ENCODE measurements at places on chromosomes 16 and 17.

GRCh38 chr16:31187808-31188189 is 7.9 kb downstream of the FUS start:
- peaks cover 92% of the 10 kb centered on the region for H3K4me1 ChIP-seq
- H3K4me3 ChIP-seq, result no peak overlapping the region
- no peak for DNase-seq
- peaks cover 90% of the 10 kb centered on the region for H3K36me3 ChIP-seq
- no peak overlapping the region for H3K27ac ChIP-seq

DNA sequence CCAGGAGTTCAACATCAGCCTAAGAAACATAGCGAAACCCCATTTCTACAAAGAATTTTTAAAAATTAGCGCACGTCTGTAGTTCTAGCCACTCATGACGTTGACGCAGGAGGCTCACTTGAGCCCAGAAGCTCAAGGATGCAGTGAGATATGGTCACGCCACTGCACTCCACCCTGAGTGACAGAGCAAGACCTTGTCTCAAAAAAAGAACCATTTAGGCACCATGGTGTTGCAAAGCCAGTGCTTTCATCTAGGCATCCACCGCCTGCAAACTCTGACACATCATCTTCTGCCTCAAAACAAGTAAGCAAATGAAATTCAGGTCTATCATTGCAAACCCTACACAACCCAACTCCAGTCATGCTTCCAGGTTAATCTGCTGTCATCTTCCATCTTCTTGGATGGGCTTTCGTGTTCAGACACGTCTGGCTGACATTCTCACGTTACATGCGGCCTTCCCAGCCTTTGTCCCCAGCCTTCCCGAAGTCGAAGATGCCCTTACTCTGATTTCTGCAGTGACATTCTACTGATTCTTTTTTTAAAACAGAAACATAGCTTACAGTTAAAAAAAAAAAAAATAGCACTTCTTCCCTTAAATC is 8.9 kb downstream of the ANKRD11 start:
- no peak overlapping the region for H3K4me3 ChIP-seq
- DNase-seq, result no peak
- peaks cover 84% of the 10 kb centered on the region for H3K4me1 ChIP-seq
- no peaks in the 10 kb centered on the region for H3K27me3 ChIP-seq
- H3K27ac ChIP-seq, result peak overlapping the region; percentile 45

DNA sequence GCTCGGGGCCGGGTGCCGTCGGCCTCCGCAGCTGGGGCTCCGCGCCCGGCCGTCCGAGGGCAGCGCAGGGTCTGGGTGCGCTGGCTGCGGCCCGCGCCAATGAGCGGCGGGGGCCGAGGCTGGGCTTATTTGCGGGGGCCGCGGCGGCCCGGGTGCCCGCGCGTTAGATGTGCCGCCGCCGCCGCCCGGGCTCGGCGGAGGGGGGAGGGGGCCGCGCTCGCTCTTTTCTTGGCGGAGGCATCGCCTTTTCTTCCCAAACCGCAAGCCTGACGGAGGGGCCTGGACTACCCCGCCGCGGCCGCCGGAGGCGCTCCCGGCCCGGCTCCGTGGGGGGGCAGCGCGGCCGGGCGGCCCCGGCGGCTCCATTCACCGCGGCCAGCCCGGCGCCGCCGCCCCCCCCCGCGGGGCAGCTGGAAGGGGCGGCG is at the start of gene NOTUM:
TSS of gene NOTUM (minus strand) at position 101 of the 425 bp plus-strand sequence. CDS start 278 bp downstream, outside the sequence.
- no peak within 1 kb of the TSS for H3K4me3 ChIP-seq
- DNase-seq, result no peak
- no peak within 1 kb of the TSS for H3K27ac ChIP-seq
- no peaks in the 10 kb centered on the region for H3K36me3 ChIP-seq
- peaks cover 51% of the 10 kb centered on the region for H3K27me3 ChIP-seq

- no peak for DNase-seq
- no peak overlapping the region for H3K27ac ChIP-seq
- no peaks in the 10 kb centered on the region for H3K36me3 ChIP-seq
- H3K4me1 ChIP-seq, result no peaks in the 10 kb centered on the region
- H3K27me3 ChIP-seq, result peaks cover 43% of the 10 kb centered on the region
- no peak overlapping the region for H3K4me3 ChIP-seq
Observed at GRCh38 chr17:55722016-55722736, 488 bp downstream of the TMEM100 start.

DNA sequence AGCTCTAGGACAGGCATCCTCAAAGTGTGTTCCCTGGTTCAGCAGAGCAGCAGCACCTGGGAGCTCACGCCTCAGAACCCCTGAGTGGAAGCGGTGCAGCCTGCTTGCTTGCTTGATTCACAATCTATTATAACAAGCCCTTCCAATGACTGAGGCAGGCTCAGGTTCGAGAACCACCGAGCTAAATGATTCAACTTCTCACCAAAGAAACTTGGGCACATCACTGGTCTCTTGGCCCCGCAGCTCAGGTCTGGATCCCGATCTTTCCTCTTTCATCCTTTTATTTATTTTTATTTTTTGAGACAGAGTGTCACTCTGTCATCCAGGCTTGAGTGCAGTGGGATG is 24.5 kb downstream of the CLUH start:
- H3K36me3 ChIP-seq, result peaks cover 9% of the 10 kb centered on the region
- no peaks in the 10 kb centered on the region for H3K27me3 ChIP-seq

GRCh38 chr17:1232331-1232730 is 37.9 kb upstream of the BHLHA9 start:
- peaks cover 12% of the 10 kb centered on the region for H3K4me1 ChIP-seq
- no peak for DNase-seq
- no peak overlapping the region for H3K27ac ChIP-seq

All from activated T-helper 1 cell treated with anti-CD3 and anti-CD28 coated beads, Interleukin-12 subunit alpha, Interleukin-12 subunit beta, Interleukin-2, Interleukin-4 antibody, amounts not matched to agents 30 ng/mL and 10 ng/mL and 1 ng/mL, durations not matched to agents 14 hours and 24 hours and 36 hours (primary cell).